Activated naive CD4-positive, alpha-beta T cell treated with anti-CD3 and anti-CD28 coated beads, Interleukin-2, amount 50 U/mL, for 72 hours (primary cell): ENCODE measurements at places on chromosomes 11 and 22.

DNA sequence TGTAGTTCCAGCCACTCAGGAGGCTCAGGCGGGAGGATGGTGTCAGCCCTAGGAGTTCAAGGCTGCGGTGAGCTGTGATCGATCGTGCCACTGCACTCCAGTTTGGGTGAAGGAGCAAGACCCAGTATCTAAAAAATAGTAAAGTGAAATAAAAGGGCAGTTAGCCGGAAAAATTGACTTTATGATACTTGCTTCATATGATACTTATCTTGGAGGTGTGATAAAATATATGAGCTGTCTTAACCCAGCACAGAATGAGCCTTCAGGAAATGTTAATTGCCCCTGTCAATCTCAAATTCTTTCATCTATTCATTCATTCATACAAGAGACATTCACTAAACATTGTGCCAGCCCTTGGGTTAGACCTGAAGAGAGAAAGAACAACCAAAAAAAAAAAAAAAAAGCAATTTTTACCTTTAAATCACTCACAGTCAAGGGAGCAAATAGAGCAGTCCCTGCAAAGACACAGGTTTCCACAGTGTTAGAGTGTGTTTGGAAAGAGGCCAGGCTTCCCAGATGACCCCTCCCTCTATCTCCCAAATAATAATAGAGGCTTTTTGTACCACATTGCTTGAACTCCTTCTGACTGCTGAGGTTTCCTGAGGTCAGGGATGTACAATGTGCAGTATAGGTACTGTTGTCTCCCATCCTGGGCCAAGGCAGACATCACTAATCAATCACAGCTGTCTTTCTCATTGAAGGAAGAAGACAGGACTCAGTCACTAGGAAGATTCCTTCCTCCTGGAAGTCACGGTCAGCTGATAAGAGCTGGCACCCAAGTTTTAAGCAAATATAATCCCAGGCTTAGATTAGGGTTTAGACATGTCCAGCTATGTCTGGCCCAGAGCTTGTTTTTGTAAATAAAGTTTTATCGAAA, 454.6 kb downstream of the MIAT start:
- DNase-seq: no peak

DNA sequence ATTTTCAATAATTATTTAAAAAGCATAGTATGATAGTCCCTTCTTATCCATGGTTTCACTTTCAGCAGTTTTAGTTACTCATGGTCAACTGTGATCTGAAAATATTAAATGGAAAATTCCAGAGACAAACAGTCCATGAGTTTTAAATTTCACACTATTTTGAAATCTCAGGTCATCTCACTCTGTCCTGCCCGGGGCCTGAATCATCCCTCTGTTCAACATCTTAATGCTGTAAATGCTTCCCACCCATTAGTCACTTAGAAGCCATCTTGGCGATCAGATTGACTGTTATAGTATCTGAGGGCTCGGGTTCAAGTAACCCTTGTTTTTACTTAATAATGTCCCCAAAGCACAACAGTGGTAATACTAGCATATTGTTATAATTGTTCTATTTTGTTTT, 1509.3 kb downstream of the FAM181B start:
- no peak for DNase-seq

- no peak for DNase-seq
Observed at GRCh38 chr11:57403802-57404147, 13.3 kb upstream of the PRG2 start.

DNA sequence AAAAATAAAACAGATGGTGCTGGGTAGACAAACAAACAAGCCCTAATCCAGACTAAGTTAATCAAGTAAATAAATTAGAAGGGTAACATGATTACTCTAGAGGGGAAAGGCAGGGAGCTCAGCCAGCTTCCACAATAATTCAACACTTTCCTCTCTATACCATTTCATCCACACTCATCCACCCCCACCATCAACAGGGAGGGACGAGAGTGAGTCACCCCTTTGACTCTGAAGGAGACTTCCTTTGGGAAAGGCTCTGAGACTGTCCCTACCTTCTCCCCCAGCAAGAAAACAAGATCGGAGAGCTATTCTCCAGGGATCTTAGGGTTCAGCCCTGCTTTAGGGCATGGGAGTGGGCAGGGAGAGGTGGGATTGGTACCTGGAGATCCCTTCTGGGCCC, 33.1 kb downstream of the TRIM66 start:
- DNase-seq: no peak

- DNase-seq: no peak
Observed at GRCh38 chr11:131614631-131615030, 244.2 kb downstream of the NTM start.

- no peak for DNase-seq
Observed at GRCh38 chr11:97890466-97890865, 1130.3 kb upstream of the CNTN5 start.

GRCh38 chr11:1487851-1488574, 1.4 kb upstream of the MOB2 start:
- no peak for DNase-seq

- no peak for DNase-seq
Observed at GRCh38 chr22:17870407-17870806, 96.1 kb upstream of the BID start.

- DNase-seq: no peak
Observed at GRCh38 chr11:126392633-126393013, 37.1 kb downstream of the ST3GAL4 start.
